ENCODE measurements at places on chromosomes 11 and 22.
A peak's percentile ranks its signal among the peaks of the same experiment; 100 is the strongest.

DNA sequence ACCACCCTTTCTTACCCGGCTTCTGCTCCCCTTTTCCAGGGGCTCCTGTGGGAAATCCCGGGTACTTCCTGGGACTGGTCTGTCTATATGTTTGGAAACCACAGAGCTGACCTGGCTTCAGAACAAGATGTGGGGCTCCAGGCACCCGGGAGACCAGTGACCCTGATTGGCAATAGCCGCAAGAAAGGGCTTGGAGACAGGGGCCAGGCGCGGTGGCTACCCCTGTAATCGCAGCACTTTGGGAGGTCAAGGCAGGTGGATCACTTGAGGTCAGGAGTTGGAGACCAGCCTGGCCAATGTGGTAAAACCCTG, 3.2 kb upstream of the NEAT1 start:
- no peak for DNase-seq

GRCh38 chr11:46049325-46049897, 71.8 kb downstream of the PHF21A start:
- no peak for DNase-seq

- DNase-seq = no peak
Observed at GRCh38 chr11:11582011-11582701, 39.6 kb downstream of the GALNT18 start.

DNA sequence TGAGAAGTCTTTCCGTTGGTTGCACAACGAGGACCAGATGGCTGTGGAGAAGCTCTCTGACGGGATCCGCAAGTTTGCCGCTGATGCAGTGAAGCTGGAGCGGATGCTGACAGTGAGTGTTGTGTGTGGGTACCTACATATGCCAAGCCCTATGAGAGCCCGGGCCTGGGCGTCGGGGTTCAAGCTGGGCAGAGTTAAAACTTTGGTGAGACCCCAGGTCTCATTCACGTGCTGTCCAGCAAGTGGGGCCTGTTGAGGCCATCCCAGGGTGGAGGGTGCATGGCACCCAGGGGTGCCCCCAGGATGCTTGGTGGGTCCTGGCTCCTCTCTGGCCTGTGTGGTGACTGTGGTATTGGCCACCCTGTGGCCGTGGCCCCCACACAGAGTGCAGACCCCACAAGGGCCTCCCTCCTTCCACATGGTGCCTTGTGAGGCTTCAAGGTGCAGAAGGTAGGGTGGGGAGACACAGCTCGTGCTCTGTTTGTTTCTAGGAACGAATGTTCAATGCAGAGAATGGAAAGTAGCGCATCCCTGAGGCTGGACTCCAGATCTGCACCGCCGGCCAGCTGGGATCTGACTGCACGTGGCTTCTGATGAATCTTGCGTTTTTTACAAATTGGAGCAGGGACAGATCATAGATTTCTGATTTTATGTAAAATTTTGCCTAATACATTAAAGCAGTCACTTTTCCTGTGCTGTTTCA, 12.8 kb downstream of the GATD1 start:
- DNase-seq = no peak

DNA sequence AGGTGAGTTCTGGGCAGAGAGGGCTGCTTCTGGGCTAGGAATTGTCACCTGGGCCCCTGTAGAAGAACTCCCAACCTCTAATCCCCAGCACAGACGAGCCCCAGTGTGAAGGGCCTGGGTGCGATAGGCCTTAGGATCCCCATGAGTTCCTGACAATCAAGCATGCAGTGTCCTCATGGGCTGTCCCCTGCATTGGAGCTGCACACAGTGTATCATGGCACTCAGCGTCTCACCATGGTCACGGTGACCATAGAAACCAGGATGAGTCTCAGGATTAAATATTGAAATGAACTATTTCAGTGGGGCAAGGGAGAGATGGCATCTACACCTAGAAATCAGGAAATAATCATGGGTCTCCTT, 292 bp downstream of the SCGB2A1 start:
- no peak for DNase-seq

GRCh38 chr22:46018859-46019258, 41.9 kb upstream of the WNT7B start:
- DNase-seq = no peak

GRCh38 chr11:45041596-45041995, 90.9 kb upstream of the TP53I11 start:
- no peak for DNase-seq

- no peak for DNase-seq
Observed at GRCh38 chr11:27672836-27673464, 27.3 kb downstream of the BDNF start.

DNA sequence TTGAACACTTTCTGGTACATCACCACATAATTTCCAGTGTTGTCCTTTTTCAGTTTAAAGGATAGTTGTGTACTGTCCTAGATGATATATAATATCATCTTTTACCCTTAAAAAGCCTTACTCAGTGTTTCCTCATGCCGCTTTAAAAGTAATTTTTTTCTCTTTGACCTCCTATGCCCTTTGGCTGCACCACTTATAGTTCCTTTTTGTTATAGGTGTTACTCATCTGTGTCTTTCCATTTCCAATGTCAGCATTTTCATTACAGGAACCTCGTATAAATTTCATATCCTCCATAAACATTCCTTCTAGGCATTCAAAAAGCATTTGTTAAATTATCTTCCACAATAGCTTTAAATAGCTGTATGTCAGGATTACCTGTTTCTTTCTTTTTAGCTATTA, 40.8 kb downstream of the USP47 start:
- DNase-seq = no peak

DNA sequence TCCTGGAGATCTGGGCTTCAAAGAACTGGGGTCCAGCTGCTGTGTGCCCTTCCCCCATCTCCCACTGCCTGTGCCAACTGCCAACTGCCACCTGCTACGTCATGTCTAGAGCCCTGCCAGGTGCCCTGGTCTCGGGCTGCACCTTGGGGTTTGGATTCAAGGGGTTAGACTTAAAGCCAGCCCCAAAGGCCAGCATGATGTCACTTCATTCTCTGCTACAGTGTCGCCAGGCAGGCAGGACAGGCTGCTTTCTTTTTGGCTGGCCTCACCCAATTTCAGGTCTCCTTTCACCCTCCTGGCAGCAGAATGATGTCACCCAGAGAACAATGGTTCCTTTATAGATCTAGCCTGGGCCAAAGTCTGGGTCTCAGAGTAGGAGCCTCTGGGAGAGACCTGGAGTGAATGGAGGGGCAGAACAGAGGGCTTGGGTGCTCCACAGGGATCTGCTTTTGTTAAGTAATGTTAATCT, 79.5 kb upstream of the CRYBB3 start:
- no peak for DNase-seq

- DNase-seq = no peak
Observed at GRCh38 chr11:125335106-125335505, 161.0 kb downstream of the FEZ1 start.

- DNase-seq = no peak
Observed at GRCh38 chr22:43749473-43749872, 62.6 kb downstream of the EFCAB6 start.

DNA sequence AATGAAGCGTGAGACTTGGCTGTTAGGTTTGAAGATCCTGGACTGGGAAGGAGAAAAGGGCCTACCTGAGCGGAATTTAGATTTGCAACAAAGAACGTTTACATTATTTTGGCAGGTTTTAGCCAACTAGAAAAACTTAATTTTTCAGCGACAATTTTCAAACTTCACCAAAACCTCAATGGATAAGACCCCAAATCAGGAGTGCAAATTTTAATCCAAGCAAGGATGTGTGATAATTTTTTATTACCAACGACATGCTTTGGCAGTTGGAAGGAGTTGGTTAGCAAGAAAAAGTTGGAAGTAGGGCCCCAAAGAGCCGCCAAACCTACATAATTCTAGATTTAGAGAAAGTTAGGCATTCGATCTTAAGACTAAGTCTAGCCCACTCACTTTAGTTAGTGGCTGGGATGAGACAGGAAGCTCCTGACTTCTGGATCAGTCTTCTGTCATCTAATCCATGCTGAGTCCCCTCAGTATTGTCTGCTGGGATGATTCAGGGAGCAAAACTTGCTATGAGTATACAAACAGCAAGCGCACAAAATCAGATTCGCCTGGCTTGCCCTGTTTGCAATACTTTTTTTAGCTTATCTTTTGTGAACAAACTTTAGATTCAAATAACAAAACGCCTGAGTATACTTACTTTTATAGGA, 787 bp upstream of the RDX start:
- DNase-seq = no peak

DNA sequence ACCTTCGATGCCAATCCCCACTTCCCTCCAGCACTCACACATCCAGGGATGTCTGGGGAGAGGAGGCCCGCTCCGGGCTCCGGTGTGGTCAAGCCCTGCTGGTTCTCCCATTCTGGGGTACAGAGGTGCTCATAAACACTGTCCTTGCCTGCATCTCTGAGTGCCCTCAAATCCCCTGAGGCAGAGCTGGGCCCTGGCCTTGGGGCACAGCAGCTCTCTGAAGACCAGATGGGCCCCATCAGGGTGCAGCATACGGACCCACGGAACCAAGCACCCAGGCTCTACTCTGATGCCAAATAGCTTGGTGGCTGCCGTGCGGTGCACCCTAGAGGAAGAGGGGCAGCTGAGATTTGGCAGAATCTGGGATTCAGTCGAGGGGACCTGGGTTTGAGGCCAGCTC, 35.7 kb upstream of the NNMT start:
- no peak for DNase-seq

DNA sequence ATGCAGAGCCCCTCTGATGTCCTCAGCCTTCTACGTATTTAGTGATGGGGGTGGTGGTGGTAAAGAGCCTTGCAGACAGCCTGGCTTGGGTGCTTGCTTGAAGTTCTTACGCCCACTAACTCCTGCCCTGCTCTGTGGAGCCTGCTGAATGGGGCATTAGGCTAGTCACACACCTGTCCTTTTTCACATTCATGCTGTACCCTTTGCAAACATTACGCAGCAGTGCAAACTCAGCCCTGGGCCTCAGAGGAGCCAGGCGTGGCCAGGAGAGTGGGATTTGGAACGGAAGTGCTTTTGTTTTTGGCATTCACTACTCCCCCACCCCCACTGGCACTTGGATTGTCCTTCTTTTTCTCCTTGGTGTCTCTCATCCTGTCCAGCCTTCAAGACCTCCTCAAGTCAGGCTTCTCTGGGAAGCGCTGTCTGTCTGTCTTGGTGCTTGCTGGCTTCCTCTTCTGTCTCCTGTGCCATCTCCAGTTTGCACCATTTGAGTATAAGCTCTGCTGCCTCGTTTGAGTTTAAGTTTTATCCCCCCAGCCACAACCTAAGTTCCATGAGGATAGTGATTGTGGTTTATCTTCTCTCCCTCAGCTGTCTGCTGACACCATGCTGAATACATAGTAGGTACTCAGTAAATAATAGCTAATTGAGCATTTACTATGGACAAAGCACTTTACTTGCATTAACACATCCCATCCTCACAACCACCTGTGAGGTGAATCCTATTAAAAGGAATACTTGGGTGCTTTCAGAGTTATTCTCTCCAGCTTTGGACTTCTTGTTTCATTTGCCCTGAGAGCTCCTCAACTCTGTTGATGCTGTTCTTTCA, 26.7 kb downstream of the ZBTB16 start:
- DNase-seq = no peak

GRCh38 chr11:115912484-115912945, 408.3 kb upstream of the CADM1 start:
- DNase-seq = peak; percentile 29

- no peak for DNase-seq
Observed at GRCh38 chr11:104918113-104918824, 20.0 kb upstream of the CASP12 start.

DNA sequence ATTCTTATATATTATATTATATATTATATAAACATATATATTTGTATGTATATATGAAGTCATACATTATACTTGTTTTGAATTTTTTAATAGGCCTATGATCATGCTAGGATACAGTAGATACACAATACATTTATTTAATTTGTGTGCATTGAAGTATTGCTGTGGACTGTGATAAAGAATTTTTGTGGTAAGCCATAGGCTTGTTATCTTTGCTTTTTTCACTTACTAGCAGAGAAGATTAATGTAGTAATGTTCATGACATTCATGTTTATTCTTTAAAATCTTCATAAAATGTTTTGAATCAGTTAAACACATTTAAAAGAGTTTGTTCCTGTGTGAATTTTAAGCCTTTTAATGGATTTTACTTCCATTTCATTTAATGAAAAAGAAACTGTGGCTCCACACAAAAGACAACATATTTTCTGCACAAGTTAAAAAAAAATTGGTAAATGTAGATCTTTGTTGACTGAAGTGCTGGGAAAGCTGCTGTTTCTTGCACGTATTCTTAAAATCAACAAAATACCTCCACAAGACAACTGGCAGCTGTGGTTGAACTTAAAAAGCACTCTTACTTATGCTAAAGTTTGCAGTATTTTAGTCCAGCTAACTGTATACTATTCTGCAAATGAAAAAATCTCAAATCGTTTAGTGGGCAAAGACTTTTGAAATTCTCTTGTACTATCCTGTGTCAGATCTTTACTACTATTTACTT, 156.2 kb downstream of the TMEM135 start:
- DNase-seq = no peak

- no peak for DNase-seq
Observed at GRCh38 chr11:64409278-64409677, 50.3 kb downstream of the RPS6KA4 start.

DNA sequence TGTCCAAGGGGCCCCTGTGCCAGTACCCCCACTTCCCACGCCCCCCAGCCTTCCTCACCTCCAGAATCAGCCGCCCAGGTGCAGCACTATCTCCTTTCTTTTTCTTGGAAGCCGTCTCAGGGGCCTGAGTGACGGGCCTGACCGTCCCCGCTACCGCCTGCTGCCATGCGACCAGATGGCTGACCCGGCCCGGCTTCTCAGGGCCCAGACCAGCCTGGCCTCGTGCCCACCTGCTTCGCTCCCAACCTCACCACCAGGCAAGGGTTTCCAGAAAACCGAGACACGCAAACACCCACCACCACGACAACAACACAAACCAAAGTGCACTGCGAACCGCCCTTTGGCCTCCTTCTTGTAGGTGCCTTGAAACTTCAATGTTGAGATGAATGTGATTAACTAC, 39.1 kb downstream of the MACROD1 start:
- DNase-seq = no peak

- no peak for DNase-seq
Observed at GRCh38 chr11:75502138-75502537, 23.6 kb downstream of the GDPD5 start.

GRCh38 chr11:36090356-36091109, 146.7 kb downstream of the LDLRAD3 start:
- DNase-seq = no peak

GRCh38 chr11:73175551-73176144, 33.5 kb upstream of the FCHSD2 start:
- DNase-seq = no peak

DNA sequence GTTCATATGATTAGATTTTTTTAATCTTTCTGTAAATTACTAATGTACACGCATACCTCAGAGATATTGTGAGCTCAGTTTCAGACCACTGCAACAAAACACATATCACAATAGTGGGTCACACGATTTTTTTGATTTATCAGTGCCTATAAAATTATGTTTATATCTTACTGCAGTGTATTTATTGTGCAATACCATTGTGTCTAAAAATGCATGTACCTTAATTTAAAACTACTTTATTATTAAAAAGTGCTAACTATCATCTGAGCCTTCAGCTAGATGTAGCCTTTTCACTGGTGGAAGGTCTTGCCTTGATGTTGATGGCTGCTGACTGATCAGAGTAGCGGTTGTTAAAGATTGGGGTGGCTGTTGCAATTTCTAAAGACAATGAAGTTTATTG, 918.8 kb upstream of the CHORDC1 start:
- no peak for DNase-seq

Measured in GM10248 (cell line).